Kidney epithelial cell (primary cell): ENCODE measurements at places on chromosomes 16 and 17. TPM values are rescaled to one million over a fixed set of nuclear protein-coding genes. Genes with fewer than 3 reads are reported as not detected.

DNA sequence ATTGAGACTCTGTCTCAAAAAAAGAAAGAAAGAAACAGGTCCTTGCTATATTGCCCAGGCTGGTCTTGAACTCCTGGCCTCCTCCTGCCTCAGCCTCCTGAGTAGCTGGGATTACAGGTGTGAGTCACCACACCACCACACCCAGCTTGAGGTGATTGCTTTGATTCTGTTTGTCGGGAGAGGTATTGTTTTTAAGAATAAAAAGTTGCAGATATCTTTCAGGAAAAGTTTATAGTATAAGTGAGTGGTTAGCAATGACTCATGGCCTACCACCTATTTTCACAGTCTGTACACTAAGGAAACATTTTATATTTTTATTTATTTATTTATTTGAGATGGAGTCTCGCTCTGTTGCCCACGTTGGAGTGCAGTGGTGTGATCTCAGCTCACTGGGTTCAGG is 45.0 kb downstream of the RHOT1 start:
- DNase-seq = no peak

- DNase-seq = no peak
Observed at GRCh38 chr17:45326626-45327025, 9.8 kb upstream of the MAP3K14 start.

- DNase-seq = no peak
Observed at GRCh38 chr17:45703348-45703747, 80.8 kb upstream of the CRHR1 start.

Gene GNGT2
- 0.58 TPM in 1 of 2 replicates, not detected in the other for total RNA-seq

Gene TIGD7
- total RNA-seq = 3.1 and 3.4 TPM in 2 replicates

Gene LRRC3C
- total RNA-seq = not detected in 2 replicates
